ENCODE measurements at places on chromosomes 5 and 9. TPM values are rescaled to one million over a fixed set of nuclear protein-coding genes. Genes with fewer than 3 reads are reported as not detected.

Gene GRIA1
- total RNA-seq = not detected

Gene TRPM6
- 1.6 TPM for total RNA-seq

- DNase-seq = peak; percentile 82
Observed at GRCh38 chr5:140311011-140311467, 8.1 kb upstream of the PFDN1 start.

Gene CAMSAP1
- 35.9 TPM for total RNA-seq

- no peak for DNase-seq
Observed at GRCh38 chr5:96235008-96235910, 197.8 kb downstream of the PCSK1 start.

GRCh38 chr9:111983484-111983908 is 86.9 kb downstream of the UGCG start:
- DNase-seq = no peak

Gene PCDHGA7
- 0.23 TPM for total RNA-seq

Data from epithelial cell of proximal tubule (primary cell).